ENCODE measurements at places on chromosomes 5 and 9.
A peak's percentile ranks its signal among the peaks of the same experiment; 100 is the strongest.

GRCh38 chr9:137194388-137194787 lies 5.9 kb downstream of the SSNA1 start:
- no peak for DNase-seq

- DNase-seq: no peak
Observed at GRCh38 chr5:155885199-155885598, 441.8 kb upstream of the SGCD start.

- no peak for DNase-seq
Observed at GRCh38 chr9:127451858-127452656, 747 bp downstream of the LRSAM1 start.

DNA sequence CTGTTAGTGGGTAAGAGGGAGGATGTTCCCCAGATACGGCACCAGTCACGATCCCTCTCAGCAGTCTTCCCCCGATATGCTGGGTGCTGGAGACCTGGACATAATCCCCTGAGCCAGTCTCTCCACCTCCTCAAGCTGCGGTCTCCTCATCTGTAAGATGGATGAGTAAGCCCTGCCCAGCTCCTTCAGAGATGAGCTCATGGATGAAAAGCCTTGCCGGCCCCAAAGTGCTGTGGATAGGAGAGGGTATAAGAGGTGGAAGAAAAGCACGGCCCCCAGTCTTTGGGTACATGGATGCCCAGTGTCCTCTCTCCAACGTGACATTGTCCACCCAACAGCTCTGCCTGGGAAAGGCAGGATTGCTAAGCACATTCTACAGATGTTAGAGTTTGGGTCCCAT lies 4.5 kb downstream of the CAMK2A start:
- DNase-seq: no peak

- no peak for DNase-seq
Observed at GRCh38 chr5:31481531-31482165, 50.2 kb downstream of the DROSHA start.

DNA sequence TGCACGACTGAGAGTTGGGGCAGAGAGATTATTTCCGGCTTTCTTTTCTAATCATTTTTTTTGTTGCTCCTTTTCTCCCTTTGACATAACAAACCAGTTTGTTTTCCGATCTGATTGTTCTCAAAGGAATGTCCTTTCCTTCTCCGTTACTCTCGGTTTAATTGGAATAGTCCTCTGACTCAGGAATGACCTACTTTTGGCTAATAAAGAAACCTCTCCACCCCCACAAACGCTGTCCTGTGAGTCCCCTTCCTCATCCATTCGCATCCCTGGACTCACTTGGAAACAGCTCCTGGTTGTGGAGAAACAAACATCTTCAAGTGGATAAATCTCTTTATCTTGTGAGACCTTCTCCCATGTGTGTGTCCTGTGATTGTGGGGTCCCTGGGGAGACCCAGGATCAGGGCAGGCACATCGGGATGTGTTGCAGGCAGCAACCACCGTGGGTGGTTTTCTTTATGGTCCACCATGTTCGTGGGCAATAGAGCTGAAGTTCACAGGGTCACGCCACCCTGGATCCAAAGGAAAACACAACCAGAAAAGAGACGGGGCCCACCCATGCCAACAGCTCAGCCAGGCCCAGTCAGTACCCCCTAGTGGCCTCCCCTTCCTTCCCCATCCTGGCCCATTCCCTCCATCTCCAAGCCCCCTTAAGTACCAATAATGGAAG lies 45.2 kb upstream of the NEK6 start:
- no peak for DNase-seq

- DNase-seq: no peak
Observed at GRCh38 chr5:35183556-35183955, 46.7 kb downstream of the PRLR start.

DNA sequence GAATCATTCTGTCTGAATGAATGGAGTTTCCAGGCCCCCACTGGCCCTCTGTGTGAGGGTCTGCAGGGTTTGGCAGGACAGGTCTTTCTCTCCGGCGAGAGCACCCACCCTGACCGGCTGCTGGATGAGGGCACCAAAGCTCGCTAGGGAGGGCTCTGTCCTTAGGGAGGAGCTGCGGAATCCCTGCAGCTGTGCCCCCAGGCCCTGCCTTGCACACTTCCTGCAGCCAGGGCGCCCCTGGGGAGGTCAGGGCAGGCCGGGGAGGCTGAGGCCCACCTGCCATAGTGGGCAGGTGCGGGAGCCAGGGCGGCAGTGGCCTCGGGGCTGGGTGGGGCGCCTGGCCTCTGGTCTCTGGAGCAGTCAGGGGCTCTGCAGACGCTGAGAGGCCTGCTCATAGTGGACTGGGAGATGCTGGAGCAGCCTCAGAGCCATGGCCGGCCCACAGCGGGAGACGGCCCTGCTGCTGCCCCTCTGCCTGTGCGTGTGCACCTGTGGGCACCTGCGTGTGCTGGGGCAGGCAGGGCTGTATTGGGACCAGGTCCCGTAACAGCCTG lies 36.1 kb downstream of the EXOC3 start:
- no peak for DNase-seq

DNA sequence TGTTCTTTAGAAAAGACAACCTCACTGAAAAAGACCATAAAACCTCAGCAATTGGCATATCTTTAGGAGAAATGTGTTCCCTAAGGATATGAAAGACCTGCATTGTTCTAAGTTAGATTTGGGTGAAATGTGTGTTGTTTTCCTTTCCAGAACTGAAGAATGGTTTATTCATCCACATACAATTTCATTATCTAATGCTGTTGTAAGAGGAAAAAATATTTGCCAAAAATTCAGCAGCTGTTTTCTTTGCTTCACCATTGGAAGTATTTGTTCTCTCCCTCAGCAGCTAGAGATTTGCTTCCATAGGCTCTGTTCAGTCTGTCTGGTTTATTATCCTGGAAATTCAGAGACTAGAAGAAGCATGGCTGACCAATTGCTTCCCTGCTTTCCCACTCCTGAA lies 150.9 kb downstream of the ISOC1 start:
- no peak for DNase-seq

- DNase-seq: peak; percentile 79
Observed at GRCh38 chr5:145587710-145588109, 247.4 kb downstream of the PRELID2 start.

DNA sequence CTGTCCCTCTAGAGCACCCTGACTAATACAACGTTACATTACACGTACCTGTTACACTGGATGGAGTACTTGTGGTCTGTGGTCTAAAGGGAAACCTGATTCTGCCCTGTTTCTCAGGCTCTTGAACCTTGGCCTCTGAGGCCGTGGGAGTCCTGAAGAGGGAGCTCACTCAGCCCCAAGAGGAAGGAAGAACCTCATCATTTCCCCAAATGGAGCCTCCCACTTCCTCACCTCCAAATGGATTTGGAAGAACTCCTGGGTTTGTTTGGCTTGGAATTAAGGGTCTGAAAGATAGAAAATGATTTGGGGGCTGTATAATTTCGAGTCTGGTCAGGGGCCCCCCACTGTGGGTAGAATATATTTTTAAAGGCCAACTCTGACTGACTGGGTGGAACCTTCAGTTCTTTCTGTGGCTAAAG lies 200.2 kb downstream of the SEMA6A start:
- DNase-seq: no peak

- no peak for DNase-seq
Observed at GRCh38 chr5:153964191-153964879, 74.4 kb downstream of the FAM114A2 start.

- peak; percentile 17 for DNase-seq
Observed at GRCh38 chr5:38556599-38557307, at the start of gene LIFR. Gene LIFR (minus strand): TSS chr5:38556646. CDS start chr5:38530647, 25,999 bp downstream.

GRCh38 chr9:31492229-31492628 lies 892.2 kb upstream of the ACO1 start:
- no peak for DNase-seq

GRCh38 chr5:44246986-44247385 lies 142.2 kb downstream of the FGF10 start:
- DNase-seq: no peak

- no peak for DNase-seq
Observed at GRCh38 chr5:2801577-2802525, 50.4 kb upstream of the IRX2 start.

- DNase-seq: no peak
Observed at GRCh38 chr9:77910194-77910621, 121.4 kb downstream of the GNAQ start.

- peak; percentile 20 for DNase-seq
Observed at GRCh38 chr9:20823051-20823450, 139.0 kb downstream of the FOCAD start.

- DNase-seq: no peak
Observed at GRCh38 chr9:34430843-34431437, 27.4 kb downstream of the FAM219A start.

DNA sequence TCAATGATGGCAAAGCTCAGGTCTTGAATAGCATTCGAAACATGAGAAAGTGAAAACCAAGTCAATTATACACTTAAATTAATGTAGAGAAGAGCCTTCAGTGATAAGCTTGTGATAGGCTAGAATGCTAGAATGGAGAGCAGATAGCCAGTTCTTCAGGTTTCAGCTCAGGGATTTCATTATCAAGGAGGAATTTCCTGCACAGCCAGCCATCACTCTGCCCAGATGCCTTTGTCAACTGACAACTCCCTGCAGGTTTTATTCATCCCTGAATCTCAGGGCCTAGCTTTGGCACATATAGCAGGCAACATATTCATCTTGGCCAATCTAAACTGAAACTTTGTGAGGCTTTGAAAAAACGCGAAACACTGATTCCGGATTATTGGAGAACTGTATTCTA lies 199.3 kb upstream of the CDH6 start:
- no peak for DNase-seq

GRCh38 chr5:133932441-133933168 lies 35.8 kb downstream of the C5orf15 start:
- no peak for DNase-seq

DNA sequence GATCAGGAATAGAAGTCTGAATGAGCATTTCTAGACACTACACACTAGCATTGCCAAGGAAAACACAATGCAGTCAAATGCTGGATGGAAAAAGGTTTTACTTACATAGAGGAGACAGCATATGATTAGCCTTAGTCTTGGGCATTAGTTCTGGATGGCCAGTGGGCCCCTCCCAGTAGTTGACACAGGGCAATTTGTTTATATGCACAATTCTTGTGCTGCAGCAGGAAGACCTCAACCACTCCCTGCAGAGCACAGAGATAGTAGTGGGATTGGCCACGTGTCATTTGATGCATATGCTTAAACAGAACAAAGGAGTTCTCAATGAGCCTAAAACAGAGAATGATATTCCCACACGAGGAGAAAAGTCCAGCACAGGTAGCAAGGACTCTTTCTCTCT lies 1496.2 kb upstream of the CDH6 start:
- no peak for DNase-seq

GRCh38 chr5:114377946-114378345 lies 16.1 kb downstream of the KCNN2 start:
- DNase-seq: no peak

DNA sequence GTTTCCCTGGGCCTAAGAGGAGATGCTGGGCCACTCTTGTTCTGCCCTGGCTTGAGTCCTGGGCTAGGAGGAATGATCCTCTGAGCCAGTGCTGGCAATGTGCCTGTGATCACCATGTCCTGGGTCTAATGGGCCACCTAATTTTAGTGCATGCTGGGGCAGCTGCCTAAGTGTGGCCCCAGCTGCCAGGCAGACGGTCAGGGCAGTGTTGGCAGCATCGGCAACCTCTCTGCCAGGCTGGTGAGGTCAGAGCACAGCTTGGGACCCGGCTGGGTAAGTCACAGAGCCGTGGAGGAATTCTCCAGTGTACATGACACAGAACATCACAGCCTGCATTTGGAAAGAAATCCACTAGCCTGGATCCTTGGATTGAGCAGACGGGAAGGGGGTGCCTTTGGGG lies 21.4 kb upstream of the PITX1 start:
- no peak for DNase-seq

- no peak for DNase-seq
Observed at GRCh38 chr9:137643921-137644320, 25.1 kb downstream of the EHMT1 start.

- no peak for DNase-seq
Observed at GRCh38 chr5:146378986-146379385, 40.3 kb downstream of the POU4F3 start.

GRCh38 chr5:34603378-34603777 lies 52.8 kb upstream of the RAI14 start:
- DNase-seq: no peak

- no peak for DNase-seq
Observed at GRCh38 chr5:122356855-122357254, 44.8 kb downstream of the SNCAIP start.

- no peak for DNase-seq
Observed at GRCh38 chr9:27866741-27867140, 293.5 kb upstream of the C9orf72 start.

- DNase-seq: no peak
Observed at GRCh38 chr5:116504593-116505166, 69.9 kb downstream of the SEMA6A start.

DNA sequence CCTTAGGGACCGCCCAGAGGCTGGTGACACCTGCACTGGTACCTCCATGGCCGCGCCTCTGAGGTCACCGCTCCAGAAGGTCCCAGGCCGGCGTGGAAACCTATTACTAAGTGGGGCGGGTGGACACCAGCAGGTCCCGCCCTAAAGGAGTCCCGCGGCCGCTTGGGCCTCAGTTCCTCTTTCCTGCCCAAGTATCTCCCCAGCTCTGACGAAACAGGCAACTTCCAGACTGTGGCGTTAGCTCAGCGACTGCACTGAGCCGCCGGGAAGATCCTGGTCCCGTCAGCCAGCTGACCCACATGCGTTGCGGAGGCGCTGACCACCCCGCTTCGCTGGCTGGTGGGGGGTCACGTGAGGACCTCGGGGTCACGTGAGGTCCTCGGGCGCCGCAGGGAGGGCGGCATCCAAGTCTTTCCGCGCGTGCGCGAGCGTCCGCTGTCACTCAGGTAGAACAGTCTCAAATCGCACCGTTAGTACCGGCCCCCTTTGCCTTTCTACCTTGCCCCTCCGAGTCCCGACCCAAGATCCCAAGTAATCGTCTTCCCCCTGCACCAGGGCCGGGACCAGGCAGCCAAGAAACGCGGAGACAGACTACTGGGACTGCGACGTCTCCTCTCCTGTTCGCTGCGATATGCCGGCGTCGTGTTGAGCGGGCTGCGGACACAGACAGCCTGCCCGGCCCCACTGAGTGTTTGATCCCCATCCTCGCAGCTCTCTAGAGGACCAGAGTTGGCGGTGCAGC lies 53.7 kb upstream of the KDM4C start:
- no peak for DNase-seq

GRCh38 chr5:146273109-146273508 lies 65.5 kb upstream of the POU4F3 start:
- DNase-seq: no peak

GRCh38 chr9:128684065-128684324 lies 5.0 kb upstream of the SET start:
- DNase-seq: no peak

DNA sequence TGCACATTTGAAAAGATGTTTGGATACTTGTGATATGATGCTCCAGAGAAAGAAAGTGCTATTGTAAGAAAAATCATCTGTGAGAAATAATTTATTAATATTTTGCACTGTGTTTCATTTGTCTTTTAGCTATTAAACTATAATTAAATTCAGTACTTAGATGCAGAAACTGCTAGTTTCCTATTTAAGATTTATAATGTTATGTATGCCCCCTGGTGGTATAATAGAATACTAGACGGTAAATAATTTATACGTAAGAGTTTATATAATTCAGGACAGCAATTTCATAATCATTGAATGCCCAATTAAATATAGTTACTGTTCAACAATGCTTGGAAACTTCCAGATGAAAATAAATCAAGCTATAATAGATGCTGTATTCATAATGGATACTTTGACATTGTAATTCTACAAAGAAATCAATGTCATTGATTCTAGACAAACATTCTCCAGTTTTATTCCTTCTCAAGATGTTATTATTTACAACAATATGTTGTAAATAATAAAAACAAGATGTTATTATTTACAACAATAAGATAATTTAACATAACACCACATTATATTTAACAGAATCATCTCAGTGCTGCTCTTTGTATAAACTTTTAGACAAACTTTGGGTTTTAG lies 101.0 kb downstream of the TMEM232 start:
- DNase-seq: peak; percentile 18

Data from AG09309 (cell line).